ENCODE measurements at places on chromosomes 4 and X. TPM values are rescaled to one million over a fixed set of nuclear protein-coding genes. Genes with fewer than 3 reads are reported as not detected.
A peak's percentile ranks its signal among the peaks of the same experiment; 100 is the strongest.

- no peak overlapping the region for H3K4me3 ChIP-seq
- DNase-seq: no peak
- H3K4me1 ChIP-seq: no peaks in the 10 kb centered on the region
Measured at GRCh38 chr4:99960648-99961047, 10.6 kb upstream of the H2AZ1 start.

DNA sequence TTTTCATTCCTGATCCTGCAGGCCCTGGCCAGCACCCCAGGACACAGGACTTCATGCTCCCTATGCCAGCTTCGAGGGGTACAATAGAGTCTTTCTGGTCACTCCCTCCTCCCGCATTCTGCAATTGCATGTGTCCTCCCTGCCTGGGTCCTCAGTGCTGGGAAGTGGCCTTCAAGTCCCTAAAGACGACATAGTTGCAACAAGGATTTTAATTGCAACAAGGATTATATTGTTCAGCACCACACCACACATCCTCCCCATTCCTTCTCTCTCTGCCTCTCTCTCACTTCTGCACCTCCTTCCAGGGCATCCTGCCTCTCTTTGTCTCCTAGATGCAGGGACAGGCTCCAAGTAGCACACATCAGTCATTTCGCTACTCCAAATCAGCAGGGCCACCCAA lies 25.5 kb downstream of the SCD5 start:
- no peak overlapping the region for H3K4me3 ChIP-seq
- DNase-seq: no peak
- no peaks in the 10 kb centered on the region for H3K36me3 ChIP-seq

DNA sequence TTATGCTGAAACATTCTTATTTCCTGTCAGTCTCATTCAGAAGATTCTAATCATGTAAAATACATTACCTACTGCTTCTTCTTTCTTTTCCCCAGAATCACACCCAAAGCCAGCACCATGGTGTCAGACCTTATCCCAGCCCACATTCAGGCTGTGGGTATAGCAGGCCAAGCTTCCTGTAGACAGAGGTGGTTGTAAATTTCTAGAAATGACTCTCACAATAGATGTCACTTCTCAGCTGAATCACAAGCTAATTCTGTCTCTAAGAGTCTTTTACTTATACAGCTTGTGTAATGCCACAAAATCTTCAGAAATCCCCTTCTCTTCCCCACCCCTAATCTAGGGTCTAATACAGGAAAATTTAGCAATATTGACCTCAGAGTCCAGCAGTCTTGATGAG lies 239.6 kb downstream of the PARM1 start:
- DNase-seq: no peak
- no peaks in the 10 kb centered on the region for H3K36me3 ChIP-seq
- H3K4me3 ChIP-seq: no peak overlapping the region
- H3K27ac ChIP-seq: no peak overlapping the region
- peaks cover 10% of the 10 kb centered on the region for H3K4me1 ChIP-seq
- H3K27me3 ChIP-seq: no peaks in the 10 kb centered on the region

DNA sequence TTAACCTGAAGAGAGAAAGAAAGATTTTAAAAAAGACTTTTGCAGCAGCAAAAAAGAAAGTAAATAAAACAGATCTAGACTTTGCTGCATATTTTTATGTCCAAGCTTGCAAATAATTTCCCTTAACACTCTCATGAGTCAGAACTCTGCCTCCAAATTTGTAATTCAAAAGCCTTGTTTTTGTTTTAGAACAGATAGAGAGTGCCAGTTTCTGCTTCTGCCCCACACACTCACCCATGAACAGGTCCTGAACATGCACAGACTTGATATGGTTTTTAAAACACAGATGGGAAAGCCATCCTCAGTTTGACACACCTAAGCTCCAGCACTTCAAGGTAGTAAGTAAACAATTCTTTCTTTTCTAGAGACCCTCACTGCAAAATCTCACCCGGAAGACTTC lies 39.7 kb upstream of the VCX3B start:
- H3K4me1 ChIP-seq: no peaks in the 10 kb centered on the region
- H3K27me3 ChIP-seq: no peaks in the 10 kb centered on the region
- H3K27ac ChIP-seq: no peak overlapping the region
- H3K4me3 ChIP-seq: no peak overlapping the region
- no peaks in the 10 kb centered on the region for H3K36me3 ChIP-seq

- no peaks in the 10 kb centered on the region for H3K36me3 ChIP-seq
- H3K27me3 ChIP-seq: no peaks in the 10 kb centered on the region
- H3K4me1 ChIP-seq: no peaks in the 10 kb centered on the region
- no peak for DNase-seq
- no peak overlapping the region for H3K4me3 ChIP-seq
Measured at GRCh38 chr4:128177498-128177897, 110.1 kb downstream of the PGRMC2 start.

DNA sequence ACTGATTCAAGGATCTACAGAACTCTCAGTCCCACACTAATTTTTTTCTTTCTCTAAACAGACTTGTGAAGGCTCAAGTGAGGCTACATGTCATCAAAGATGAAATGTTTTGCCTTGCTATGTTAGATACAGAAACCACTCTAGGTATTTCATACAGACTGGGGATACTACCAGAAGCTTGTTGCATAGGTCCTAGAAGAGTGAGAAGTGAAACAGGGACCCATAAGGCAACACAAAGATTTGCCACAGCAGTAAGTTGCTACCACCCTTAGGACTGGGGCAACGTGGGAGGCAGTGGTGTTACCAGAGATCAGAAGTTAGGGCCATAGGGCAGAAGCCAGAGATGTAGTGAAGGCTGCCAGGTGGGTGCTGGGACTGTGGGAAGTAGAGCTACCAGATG lies 50.7 kb upstream of the MID1IP1 start:
- no peak overlapping the region for H3K27ac ChIP-seq
- H3K36me3 ChIP-seq: no peaks in the 10 kb centered on the region
- no peak overlapping the region for H3K4me3 ChIP-seq

- H3K4me3 ChIP-seq: no peak overlapping the region
- no peak overlapping the region for H3K27ac ChIP-seq
- DNase-seq: peak; percentile 80
- H3K27me3 ChIP-seq: no peaks in the 10 kb centered on the region
- peaks cover 7% of the 10 kb centered on the region for H3K4me1 ChIP-seq
- no peaks in the 10 kb centered on the region for H3K36me3 ChIP-seq
Measured at GRCh38 chr4:87150498-87151261, 69.7 kb downstream of the KLHL8 start.

DNA sequence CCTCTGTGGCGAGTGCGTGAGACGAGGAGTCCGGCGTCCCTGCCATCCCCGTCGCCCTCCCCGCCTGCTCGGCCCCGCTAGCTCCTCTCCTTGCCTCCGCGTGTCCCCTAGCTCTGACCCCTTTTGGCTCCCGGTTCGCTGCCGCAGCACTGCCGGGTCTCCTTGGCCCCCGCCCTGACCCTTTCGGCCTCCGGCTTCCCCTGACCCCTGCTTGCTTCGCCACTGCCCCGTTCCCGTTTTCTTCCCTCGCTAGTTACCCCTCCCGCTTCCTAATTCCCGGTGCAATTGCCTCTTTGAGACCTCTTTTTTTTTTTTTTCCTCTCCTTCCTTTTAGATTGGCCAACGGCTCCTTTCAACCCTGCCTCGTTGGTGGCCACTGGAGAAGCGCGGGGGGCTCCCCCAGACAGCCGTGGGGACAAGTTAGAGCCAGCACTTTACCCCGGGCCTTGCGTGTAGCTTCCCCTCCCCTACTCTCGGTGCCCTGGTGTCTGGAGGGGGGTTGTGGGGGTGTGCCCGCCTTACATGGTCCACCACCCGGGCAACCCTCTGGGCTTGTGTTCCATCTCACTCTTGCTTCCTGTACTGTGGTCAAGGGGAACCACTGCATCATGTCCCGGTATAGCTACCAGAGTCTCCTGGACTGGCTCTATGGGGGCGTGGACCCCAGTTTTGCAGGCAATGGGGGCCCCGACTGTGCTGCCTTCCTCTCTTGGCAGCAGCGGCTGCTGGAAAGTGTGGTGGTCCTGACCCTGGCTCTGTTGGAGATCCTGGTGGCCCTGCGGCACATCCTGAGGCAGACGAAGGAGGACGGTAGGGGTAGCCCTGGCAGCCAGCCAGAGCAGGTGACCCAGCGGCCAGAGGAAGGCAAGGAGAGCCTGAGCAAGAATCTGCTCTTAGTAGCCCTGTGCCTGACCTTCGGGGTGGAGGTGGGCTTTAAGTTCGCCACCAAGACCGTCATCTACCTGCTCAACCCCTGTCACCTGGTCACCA lies 548 bp downstream of the TMEM164 start:
- H3K4me1 ChIP-seq: no peaks in the 10 kb centered on the region
- H3K36me3 ChIP-seq: no peaks in the 10 kb centered on the region
- no peak for DNase-seq
- no peaks in the 10 kb centered on the region for H3K27me3 ChIP-seq

DNA sequence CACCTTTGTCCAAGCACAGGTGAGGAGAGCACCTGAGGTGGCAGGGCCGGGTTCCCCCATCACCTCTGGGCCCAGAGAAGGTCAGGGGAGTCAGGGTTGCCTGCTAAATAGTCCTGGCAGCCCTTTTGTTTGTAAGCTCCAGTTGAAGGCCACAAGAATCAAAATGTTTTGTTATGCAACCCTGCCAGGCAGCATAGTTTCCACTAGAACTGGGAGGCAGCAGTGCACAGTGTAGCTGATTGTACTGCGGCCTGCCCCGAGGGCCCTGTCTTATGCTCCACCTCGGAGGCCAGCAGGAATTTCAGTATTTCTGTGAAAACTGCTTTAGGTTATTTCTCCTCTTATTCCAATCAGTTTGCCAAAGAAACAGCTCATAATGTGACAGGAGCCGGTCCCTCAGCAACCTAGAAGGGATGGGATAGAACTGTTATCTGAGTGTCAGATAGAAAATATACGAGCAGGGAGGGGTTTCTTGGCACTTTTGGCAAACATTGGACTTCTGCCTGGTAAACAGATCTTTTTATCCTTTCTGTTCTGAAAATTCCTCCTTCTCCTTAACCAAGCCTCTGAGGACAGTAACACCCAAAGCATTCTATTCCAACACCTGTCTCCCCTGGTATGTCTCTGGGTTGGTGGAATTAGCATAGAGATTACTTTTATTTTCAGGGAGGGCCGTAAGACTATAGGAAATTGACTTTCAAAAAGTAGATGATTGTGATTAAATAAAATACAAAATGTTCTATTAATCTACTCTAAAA lies 93.6 kb downstream of the LNX1 start:
- DNase-seq: peak; percentile 47
- peaks cover 14% of the 10 kb centered on the region for H3K4me1 ChIP-seq
- no peaks in the 10 kb centered on the region for H3K36me3 ChIP-seq

DNA sequence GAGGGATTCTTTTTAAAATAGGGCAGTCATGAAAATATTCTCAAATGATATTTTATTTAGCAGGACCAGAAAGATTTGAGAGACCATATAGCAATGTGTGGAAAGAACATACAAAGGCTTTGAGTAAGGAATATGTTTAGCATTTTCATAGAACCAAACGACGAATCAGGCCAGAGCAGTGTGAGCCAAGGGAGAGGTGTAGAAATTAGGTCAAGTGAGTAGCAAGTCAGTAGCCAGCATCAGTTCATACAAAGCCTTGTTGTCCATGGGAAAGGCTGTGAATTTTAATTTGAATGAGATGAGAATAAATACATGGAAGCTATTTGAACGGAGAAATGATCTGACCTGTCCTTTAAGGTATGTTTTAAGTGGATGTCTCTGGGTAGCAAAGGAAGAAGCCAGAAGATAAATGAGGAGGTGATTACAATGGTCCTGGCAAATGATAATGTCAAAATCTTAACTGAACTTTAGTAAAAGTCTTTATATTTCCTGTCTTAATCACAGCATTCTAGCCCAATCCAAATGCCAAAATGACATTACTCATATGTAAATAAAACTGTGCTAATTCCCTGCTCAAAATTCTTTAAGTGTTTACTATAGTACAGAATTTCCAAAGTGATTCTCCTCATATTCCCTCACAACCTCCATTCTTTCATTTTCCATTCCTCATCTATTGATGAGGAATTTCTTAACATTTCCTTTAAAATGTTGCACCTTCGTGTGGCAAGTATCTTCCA lies 155.7 kb upstream of the SLIT2 start:
- H3K27ac ChIP-seq: no peak overlapping the region
- no peaks in the 10 kb centered on the region for H3K27me3 ChIP-seq
- H3K4me3 ChIP-seq: no peak overlapping the region
- no peaks in the 10 kb centered on the region for H3K36me3 ChIP-seq
- DNase-seq: no peak

DNA sequence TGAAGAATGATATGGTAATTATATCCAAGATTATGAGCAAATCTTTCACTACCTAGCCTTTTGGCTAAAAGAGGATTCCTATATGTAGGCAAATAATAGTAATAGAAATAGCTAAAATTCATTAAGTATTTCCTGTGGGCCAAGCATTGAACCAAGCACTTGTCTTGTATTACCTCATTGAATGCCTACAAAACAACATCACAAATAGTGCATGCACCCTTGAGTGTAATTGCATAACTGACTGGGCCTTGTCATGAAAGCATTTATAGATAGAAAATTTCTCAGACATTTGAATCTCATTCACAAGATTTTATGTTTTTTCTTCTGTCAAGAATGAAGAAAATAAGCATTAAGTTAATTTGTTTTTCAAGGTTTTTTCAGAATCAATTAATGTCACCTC lies 3.9 kb upstream of the HPGDS start:
- no peaks in the 10 kb centered on the region for H3K27me3 ChIP-seq
- no peak for DNase-seq
- H3K27ac ChIP-seq: no peak overlapping the region
- H3K4me1 ChIP-seq: no peaks in the 10 kb centered on the region
- no peaks in the 10 kb centered on the region for H3K36me3 ChIP-seq

GRCh38 chr4:95129821-95130311 lies 372.1 kb downstream of the BMPR1B start:
- no peaks in the 10 kb centered on the region for H3K27me3 ChIP-seq
- H3K4me3 ChIP-seq: no peak overlapping the region
- DNase-seq: no peak
- no peaks in the 10 kb centered on the region for H3K36me3 ChIP-seq

- peaks cover 5% of the 10 kb centered on the region for H3K36me3 ChIP-seq
- no peak overlapping the region for H3K27ac ChIP-seq
- H3K27me3 ChIP-seq: no peaks in the 10 kb centered on the region
- DNase-seq: no peak
Measured at GRCh38 chrX:67613996-67614395, 70.2 kb downstream of the AR start.

- no peak for DNase-seq
- H3K27me3 ChIP-seq: no peaks in the 10 kb centered on the region
- H3K27ac ChIP-seq: no peak overlapping the region
- H3K4me1 ChIP-seq: no peaks in the 10 kb centered on the region
- no peaks in the 10 kb centered on the region for H3K36me3 ChIP-seq
Measured at GRCh38 chr4:172750910-172751309, 417.7 kb upstream of the GALNT7 start.

- H3K27ac ChIP-seq: no peak overlapping the region
- peak; percentile 11 for DNase-seq
Measured at GRCh38 chr4:109729117-109729717, 653 bp downstream of the PLA2G12A start.

GRCh38 chr4:15116509-15117079 lies 114.3 kb downstream of the CPEB2 start:
- no peaks in the 10 kb centered on the region for H3K36me3 ChIP-seq
- DNase-seq: no peak
- no peaks in the 10 kb centered on the region for H3K4me1 ChIP-seq
- H3K4me3 ChIP-seq: no peak overlapping the region
- H3K27me3 ChIP-seq: no peaks in the 10 kb centered on the region
- H3K27ac ChIP-seq: no peak overlapping the region

- H3K36me3 ChIP-seq: no peaks in the 10 kb centered on the region
- no peaks in the 10 kb centered on the region for H3K4me1 ChIP-seq
- H3K4me3 ChIP-seq: no peak overlapping the region
- H3K27me3 ChIP-seq: no peaks in the 10 kb centered on the region
Measured at GRCh38 chrX:12672367-12673106, 118.7 kb upstream of the PRPS2 start.

Gene PDZD4
- 5.2 TPM for total RNA-seq

Gene PAGE2
- total RNA-seq: not detected

Gene SPP1
- total RNA-seq: 1.1 TPM

Gene PLK4
- total RNA-seq: 83.9 TPM

Gene MAGEE2
- not detected for total RNA-seq

Gene CLNK
- not detected for total RNA-seq

Gene VCX2
- not detected for total RNA-seq
